ENCODE measurements at places on chromosomes 1 and 21.

DNA sequence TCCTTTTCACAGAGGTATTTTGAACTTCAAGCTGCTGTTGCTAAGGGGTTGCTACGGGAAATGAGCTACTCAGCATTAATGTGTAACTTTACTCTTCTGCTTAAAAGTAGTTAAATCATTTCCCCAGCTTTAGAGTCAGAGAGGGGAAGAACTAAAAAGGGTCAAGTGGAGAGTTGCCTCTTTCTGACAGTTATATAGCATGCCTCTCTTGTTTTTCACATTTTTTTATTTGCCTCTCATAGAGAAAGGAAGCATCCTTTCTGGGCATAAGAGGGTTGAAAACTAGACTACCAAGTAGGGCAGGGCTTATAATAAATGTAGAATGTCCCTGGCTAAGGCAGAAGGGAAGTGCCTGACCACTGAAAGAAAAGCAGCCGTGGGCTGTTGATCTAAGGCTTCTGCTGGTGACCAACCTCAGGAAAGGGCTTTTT, 10.1 kb upstream of the ELAVL4 start:
- no peak for DNase-seq

DNA sequence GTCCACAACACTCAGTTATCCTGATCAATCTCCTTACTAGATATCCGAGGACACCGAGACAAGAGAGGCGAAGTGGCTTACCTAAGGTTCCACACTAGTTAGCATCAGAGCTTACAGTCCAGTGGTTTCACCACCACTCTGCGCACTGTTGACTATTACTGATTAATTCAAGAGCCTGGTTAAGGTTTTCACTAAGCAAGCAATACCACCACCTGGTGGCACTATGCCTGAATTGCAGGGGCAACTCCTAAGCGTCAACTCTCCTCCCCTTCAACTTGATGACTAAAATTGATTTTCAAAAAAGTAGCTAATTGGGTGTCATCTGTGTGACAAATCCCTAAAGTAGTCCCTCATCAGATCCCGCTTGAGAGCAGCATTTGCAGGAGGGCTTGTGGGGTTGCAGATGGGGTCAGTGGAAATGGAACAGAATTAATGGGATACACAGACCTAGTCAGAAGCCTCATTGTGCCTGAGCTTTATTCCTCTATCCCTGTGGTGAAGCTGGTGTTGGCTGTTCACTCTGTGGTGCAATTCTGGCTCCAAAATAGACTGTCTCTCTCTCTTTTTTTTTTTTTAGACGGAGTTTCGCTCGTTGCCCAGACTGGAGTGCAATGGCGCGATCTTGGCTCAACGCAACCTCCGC, 9.1 kb downstream of the TTC22 start:
- DNase-seq, result no peak

DNA sequence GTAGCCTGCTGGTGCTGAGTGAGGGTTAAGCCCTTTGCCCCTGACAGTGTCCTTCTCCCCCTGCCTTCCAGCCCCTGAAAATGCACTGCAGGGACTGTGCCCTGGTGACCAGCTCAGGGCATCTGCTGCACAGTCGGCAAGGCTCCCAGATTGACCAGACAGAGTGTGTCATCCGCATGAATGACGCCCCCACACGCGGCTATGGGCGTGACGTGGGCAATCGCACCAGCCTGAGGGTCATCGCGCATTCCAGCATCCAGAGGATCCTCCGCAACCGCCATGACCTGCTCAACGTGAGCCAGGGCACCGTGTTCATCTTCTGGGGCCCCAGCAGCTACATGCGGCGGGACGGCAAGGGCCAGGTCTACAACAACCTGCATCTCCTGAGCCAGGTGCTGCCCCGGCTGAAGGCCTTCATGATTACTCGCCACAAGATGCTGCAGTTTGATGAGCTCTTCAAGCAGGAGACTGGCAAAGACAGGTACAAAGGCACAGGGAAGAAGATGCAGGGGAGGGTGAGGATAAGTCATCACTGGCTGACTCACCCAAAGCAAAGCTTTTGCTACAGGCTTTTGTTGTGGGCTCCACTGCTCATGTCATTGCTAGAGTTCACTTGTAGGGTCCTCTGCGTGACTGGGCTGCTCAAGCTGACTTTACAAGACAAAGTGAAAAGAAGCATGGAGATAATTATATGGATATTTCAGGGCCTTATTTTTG, 174.9 kb downstream of the PIGK start:
- DNase-seq, result no peak

- no peak for DNase-seq
Measured at GRCh38 chr1:110982320-110982719, 18.6 kb upstream of the LRIF1 start.

DNA sequence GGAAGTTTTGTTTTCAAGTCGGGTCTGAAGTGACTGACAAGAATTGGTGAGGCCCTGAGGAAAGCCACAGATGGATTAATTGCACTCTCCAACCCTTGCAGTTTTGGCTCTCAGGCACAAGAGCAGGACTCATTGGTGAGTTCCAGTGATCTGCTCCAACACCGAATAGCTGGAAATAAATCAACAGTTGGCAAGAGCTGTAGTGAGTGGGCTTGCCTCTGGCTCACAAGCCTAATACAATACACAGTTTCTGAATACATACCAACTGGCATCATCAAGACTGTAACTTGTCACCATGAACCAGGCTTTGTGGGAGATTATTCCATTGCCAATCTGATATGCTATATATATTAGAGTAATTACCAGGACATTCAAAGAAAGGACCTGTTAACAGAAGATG, 131.6 kb downstream of the GRIK1 start:
- no peak for DNase-seq

- no peak for DNase-seq
Measured at GRCh38 chr1:12568009-12568767, 49.8 kb downstream of the DHRS3 start.

GRCh38 chr1:81618376-81618775, 182.4 kb upstream of the ADGRL2 start:
- DNase-seq, result no peak

GRCh38 chr1:165494949-165495857, 48.6 kb upstream of the LRRC52 start:
- no peak for DNase-seq

GRCh38 chr1:18794051-18794450, 65.4 kb downstream of the TAS1R2 start:
- DNase-seq, result no peak

DNA sequence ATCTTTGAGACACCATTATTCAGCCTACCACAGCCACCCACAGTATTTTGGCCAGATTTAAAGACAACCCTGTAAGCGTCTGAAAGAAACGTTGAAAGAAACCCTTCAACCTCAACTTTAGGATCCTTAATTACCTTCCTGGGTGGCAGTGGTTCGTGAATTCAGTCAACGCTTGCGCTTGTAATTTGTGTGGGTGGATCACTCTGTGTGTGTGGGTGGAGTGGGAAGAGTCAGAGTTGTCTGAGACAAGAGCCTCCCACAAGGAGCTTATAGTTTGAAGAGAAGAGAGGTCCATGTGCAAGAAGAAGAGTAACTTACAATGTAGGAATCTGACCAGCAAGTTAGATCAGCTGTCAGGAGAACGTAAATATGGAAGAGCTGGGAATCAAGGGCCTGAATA, 8.4 kb downstream of the COQ8A start:
- DNase-seq, result no peak

GRCh38 chr1:84298328-84298683, 3.2 kb upstream of the SAMD13 start:
- DNase-seq, result no peak

DNA sequence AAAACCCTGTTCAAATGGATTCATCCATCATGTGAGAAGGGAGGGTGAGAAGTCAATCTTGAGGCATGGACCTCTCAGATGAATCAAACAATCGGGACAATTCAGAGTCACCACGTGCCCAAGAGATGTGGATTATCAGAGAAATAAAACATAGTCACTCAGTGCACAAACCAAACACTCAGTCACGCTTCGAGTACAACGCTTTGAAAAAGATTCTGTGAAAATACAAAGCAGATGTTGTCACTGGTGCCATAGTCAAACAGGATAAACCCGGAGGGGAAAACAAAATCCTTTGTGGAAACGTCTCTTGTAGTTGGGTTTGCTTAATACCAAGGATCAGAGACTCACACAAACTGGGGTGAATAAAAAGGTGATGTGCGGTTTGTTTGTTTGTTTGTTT, 188.4 kb downstream of the RRAGC start:
- DNase-seq, result no peak

DNA sequence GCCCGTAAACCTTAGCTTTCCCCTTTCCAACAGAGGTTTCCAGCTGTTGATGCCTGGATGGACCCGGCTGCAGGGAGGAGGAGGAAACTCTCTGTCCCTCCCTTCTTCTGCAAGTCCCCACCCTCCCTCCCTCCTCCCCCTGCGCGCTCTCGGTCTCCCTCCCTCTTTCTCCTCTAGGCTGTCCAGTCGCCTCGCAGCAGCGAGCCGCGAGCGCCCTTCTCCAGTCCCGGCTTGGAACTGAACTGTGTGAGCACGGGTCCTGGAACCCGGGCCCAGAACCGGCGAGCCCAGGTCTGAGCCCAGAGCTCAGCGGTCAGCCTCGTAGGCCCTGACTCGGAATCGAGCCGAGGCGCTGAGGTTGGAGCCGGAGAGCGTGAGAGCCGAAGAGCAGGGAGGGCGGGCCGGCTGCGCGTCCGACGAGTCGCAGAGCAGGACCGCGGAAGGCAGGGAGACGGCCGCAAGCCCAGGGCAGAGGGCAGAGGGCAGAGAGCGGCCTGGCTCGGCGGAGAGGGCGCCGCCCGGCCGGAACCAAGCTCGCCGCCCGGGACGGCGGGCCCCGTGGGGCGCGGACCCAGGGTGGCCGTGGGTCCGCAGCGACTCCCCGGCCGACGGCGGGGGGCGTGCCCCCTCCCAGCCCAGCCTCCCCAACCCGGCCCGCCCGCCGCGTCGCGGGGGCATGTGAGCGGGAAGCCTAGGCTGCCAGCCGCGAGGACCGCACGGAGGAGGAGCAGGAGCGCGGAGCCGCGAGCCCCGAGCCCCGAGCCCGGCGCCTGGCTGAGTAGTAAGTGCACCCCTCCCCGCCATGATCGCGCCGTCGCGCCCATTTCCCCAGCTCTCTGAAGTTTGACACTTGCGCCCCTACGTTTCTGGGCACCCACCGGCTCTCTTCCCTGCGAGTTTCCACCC, at the start of gene SOX13:
Gene SOX13, plus strand, starts transcription at position 185 of the 906 bp plus-strand sequence. CDS start 39,801 bp downstream, outside the sequence.
- DNase-seq, result peak; percentile 83

- DNase-seq, result no peak
Measured at GRCh38 chr1:23249787-23250454, 32.6 kb upstream of the HTR1D start.
